ENCODE measurements at places on chromosomes 6 and 20. TPM values are rescaled to one million over a fixed set of nuclear protein-coding genes. Genes with fewer than 3 reads are reported as not detected.
A peak's percentile ranks its signal among the peaks of the same experiment; 100 is the strongest.

- H3K4me1 ChIP-seq = peaks cover 29% of the 10 kb centered on the region
- H3K27ac ChIP-seq = peak overlapping the region; percentile 51
- DNase-seq = no peak
- no peaks in the 10 kb centered on the region for H3K36me3 ChIP-seq
- H3K4me3 ChIP-seq = peak overlapping the region; percentile 82
Measured at GRCh38 chr6:157235600-157236039, 87.7 kb downstream of the TMEM242 start.

GRCh38 chr20:14220986-14221385 lies 116.4 kb downstream of the FLRT3 start:
- no peaks in the 10 kb centered on the region for H3K27me3 ChIP-seq
- no peak overlapping the region for H3K27ac ChIP-seq
- H3K4me3 ChIP-seq = no peak overlapping the region
- DNase-seq = no peak
- H3K4me1 ChIP-seq = peaks cover 14% of the 10 kb centered on the region
- H3K36me3 ChIP-seq = peaks cover 6% of the 10 kb centered on the region

- DNase-seq = no peak
- peaks cover 4% of the 10 kb centered on the region for H3K4me1 ChIP-seq
- no peak overlapping the region for H3K4me3 ChIP-seq
- peaks cover 45% of the 10 kb centered on the region for H3K36me3 ChIP-seq
- no peaks in the 10 kb centered on the region for H3K27me3 ChIP-seq
Measured at GRCh38 chr6:4895971-4896370, 107.9 kb downstream of the RPP40 start.

DNA sequence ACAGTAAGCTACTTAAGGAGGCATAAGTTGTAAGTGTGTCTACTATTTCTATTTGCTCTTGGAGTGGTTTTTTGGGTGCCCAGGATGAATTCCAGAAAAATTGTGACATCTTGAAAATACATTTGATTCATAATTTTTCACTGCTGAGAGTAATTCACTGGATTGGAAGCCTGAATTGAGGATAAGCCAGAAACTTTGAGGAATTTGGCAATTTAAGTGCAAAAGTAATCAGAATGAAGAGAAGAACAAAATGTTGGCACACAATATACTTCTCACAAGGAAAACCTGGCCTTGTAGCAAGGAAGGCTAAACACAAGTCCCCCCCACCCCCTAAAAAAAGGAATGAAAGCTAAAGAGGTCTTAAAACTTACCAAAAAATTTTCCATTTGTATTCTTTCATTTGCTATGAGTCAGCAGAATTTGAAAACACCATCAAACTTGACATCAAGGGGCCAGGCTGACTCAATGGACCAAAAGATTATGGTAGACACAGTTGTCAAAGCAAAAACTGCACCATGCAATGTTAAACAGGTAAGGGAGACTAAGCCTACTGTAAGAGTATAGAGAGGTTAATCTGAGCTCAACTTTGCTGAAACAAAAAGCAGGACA lies 840.0 kb downstream of the FRK start:
- peaks cover 1% of the 10 kb centered on the region for H3K27me3 ChIP-seq
- H3K4me3 ChIP-seq = no peak overlapping the region
- H3K4me1 ChIP-seq = no peaks in the 10 kb centered on the region
- H3K36me3 ChIP-seq = no peaks in the 10 kb centered on the region
- DNase-seq = no peak

DNA sequence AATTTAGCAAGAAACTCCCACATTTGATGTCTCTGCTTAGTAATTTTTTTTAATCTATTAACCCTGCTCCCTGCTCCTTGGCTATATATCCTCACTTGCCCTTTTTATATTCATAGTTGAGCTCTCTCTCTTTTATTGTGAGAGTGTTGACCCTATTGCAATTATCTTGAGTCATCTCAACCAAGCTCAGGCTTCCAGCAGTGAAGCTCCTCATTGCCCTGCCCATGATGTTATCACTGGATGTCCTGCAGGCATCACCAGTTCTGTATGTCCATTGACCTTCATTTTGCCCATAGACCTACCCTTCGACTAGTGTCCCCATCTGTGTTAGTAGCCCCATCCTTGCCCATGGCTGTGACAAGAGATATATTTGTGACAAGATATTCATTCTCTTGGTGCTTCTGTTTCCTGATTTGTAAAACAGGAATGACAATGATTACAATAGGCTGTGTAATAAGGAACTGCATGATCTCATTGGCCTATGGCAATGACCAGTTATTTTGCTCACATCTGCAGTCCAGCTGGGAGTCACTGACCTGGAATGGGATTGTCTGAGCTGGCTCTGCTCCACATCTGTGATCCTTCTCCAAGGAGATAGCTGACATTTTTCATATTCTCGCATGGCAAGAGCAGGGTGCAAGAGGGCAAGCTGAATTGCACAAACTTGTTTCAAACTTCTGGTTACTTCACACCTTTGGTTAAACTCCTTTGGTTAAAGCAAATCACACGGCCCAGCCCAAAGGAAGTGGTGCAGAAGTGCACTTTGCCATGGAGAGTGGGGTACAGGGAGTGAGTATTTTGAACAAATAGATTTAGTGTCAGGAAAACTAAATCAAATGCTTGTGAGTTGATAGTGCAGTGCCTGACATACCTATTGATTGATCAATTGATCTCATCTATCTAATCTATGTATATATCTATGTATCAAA lies 47.7 kb upstream of the CST5 start:
- no peaks in the 10 kb centered on the region for H3K36me3 ChIP-seq
- no peak overlapping the region for H3K4me3 ChIP-seq
- peaks cover 19% of the 10 kb centered on the region for H3K27me3 ChIP-seq
- H3K27ac ChIP-seq = no peak overlapping the region

GRCh38 chr20:22773344-22773743 lies 189.0 kb upstream of the FOXA2 start:
- DNase-seq = no peak
- H3K27me3 ChIP-seq = peaks cover 10% of the 10 kb centered on the region
- H3K4me3 ChIP-seq = no peak overlapping the region
- no peaks in the 10 kb centered on the region for H3K36me3 ChIP-seq
- H3K27ac ChIP-seq = no peak overlapping the region

- no peaks in the 10 kb centered on the region for H3K36me3 ChIP-seq
- H3K27ac ChIP-seq = no peak overlapping the region
- no peaks in the 10 kb centered on the region for H3K27me3 ChIP-seq
- H3K4me3 ChIP-seq = no peak overlapping the region
- H3K4me1 ChIP-seq = peaks cover 9% of the 10 kb centered on the region
Measured at GRCh38 chr6:5184218-5184617, 76.5 kb downstream of the LYRM4 start.

GRCh38 chr20:35020108-35020928 lies 64.7 kb downstream of the MYH7B start:
- H3K36me3 ChIP-seq = peaks cover 27% of the 10 kb centered on the region
- no peaks in the 10 kb centered on the region for H3K27me3 ChIP-seq
- H3K4me3 ChIP-seq = no peak overlapping the region
- DNase-seq = peak; percentile 16

DNA sequence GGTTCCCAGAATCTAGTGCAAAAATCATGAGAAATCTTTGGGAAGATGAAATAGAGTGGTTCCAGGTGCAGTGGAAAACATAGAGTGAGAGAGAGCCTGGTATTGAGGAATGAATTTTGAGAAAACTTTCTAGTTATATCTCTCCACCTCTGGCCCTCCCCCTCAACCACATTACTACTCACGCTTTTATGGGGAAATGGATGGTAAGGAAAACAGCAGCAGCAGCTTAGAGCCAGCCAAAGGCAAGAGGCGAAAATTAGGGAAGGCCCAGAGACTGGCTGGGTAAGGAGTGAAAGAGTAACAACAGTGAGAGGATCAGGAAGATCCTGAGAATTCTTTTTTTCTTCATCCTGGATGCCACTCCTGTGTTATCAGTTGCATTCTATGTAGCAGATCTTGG lies 187.9 kb upstream of the ECI2 start:
- H3K27me3 ChIP-seq = no peaks in the 10 kb centered on the region
- no peaks in the 10 kb centered on the region for H3K36me3 ChIP-seq
- H3K4me3 ChIP-seq = no peak overlapping the region
- no peak for DNase-seq

GRCh38 chr6:166351715-166352285 lies 9.5 kb upstream of the SFT2D1 start:
- no peak for DNase-seq
- peaks cover 17% of the 10 kb centered on the region for H3K36me3 ChIP-seq
- peaks cover 2% of the 10 kb centered on the region for H3K4me1 ChIP-seq
- peaks cover 16% of the 10 kb centered on the region for H3K27me3 ChIP-seq

GRCh38 chr6:21928827-21929226 lies 335.3 kb downstream of the SOX4 start:
- peak overlapping the region; percentile 65 for H3K27ac ChIP-seq
- H3K4me1 ChIP-seq = peaks cover 48% of the 10 kb centered on the region

DNA sequence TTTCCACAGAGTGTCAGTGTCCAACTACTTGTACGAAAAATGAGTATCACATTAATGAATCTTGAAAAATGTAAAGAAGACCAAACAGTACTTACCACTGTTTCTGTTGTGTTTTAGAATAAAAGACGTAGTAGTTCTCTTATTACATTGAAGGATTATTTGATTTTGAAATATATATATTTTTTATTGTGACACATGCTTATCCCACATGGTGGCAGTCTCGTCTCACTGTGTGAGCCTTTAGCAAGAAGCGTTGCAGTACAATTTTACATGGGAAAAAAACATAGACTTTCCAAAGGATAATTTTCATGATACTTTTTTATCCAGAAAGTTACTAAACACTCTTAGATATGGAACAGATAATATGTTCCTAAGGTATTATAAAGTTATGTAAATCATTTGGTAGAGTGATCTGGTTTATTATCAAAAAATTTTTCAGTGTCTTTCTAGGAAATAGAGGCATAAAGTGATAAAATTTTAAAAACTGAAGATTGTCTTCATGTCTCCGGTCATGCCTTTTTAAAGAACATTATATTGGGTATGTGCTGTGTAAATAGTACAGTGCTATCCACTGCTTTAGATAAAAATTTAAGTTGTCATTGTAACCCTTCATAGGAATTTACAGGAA lies 117.5 kb upstream of the SAMD5 start:
- no peaks in the 10 kb centered on the region for H3K27me3 ChIP-seq
- H3K36me3 ChIP-seq = no peaks in the 10 kb centered on the region
- DNase-seq = no peak

DNA sequence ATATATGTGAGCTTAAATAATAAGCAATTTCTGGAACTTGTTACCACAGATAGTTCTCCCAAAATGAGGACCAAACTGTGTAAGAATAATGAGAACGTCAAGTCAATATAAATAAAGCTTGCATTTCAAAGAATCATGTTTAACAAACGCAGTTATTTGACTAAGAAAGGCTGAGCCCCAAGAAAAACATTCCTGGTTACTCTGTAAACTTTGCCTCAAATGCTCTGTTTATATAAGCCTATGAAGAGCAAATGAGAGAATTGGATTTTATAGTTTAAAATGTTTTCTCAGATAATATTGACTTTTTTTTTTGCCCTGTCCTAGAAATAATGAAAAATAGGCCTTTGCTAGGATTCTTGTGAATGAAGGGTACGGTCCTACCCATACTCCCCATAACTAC lies 81.3 kb downstream of the C6orf52 start:
- H3K4me3 ChIP-seq = no peak overlapping the region
- H3K4me1 ChIP-seq = peaks cover 5% of the 10 kb centered on the region
- peaks cover 27% of the 10 kb centered on the region for H3K36me3 ChIP-seq
- H3K27me3 ChIP-seq = no peaks in the 10 kb centered on the region

GRCh38 chr6:1792989-1793388 lies 183.3 kb downstream of the FOXC1 start:
- no peaks in the 10 kb centered on the region for H3K27me3 ChIP-seq
- peaks cover 34% of the 10 kb centered on the region for H3K4me1 ChIP-seq

DNA sequence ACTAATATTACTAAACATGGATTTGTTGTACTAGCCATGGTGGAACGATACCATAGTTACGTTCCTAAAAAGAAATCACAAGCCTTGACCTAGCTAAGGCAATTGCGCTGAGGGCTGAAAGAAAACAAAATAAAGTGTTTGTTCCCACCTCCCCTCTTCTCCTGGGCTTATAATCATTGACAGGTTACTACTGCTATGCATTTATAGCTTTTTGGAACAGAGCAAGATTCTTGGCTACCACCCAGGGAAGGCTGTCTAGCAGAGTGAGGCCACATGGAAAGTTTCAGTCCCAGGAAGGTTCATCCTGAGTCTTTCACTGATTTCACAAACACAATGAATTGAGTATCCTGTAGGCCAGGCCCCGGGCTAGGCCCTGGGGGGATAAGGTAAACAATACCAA lies 84.6 kb downstream of the TMEM170B start:
- no peaks in the 10 kb centered on the region for H3K4me1 ChIP-seq
- no peak overlapping the region for H3K27ac ChIP-seq
- no peaks in the 10 kb centered on the region for H3K27me3 ChIP-seq
- H3K36me3 ChIP-seq = no peaks in the 10 kb centered on the region

GRCh38 chr6:21871831-21872230 lies 278.3 kb downstream of the SOX4 start:
- H3K36me3 ChIP-seq = peaks cover 41% of the 10 kb centered on the region
- peak overlapping the region; percentile 22 for H3K27ac ChIP-seq
- no peak for DNase-seq
- peaks cover 30% of the 10 kb centered on the region for H3K4me1 ChIP-seq
- H3K27me3 ChIP-seq = no peaks in the 10 kb centered on the region

DNA sequence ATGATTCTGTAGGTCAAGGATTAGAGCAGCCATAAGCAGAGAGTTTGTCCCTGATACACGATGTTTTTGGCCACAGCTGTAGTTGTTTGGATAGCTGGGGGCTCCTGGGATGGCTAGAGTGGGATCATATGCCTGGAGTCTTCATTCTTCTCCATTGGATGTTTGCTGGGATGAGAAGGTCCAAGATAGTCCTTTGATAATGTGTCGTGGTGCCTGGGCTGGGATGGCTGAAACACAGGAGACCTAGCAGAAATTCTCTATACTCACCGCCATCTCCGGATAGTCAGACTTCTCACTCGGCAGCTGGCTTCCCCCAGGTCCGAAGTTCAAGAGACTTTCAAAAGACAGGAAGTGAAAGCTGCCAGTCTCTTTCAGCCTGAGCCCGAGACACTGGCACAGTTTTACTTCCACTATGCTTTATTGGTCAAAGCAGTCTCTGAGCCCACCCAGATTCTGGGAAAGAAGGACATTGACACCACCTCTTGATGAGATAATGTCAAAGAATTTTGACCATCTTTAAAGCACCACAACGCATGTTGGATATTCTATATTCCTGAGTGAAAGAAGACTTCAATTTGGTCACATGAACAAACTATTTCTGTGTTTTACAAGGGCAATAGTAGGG lies 16.0 kb downstream of the MARCKS start:
- no peak overlapping the region for H3K27ac ChIP-seq
- DNase-seq = no peak
- H3K4me1 ChIP-seq = peaks cover 12% of the 10 kb centered on the region

- no peak for DNase-seq
- no peak overlapping the region for H3K27ac ChIP-seq
- no peaks in the 10 kb centered on the region for H3K27me3 ChIP-seq
- H3K36me3 ChIP-seq = peaks cover 5% of the 10 kb centered on the region
- H3K4me1 ChIP-seq = no peaks in the 10 kb centered on the region
- no peak overlapping the region for H3K4me3 ChIP-seq
Measured at GRCh38 chr20:15319439-15319838, 982.0 kb upstream of the FLRT3 start.

- H3K27me3 ChIP-seq = no peaks in the 10 kb centered on the region
- DNase-seq = no peak
- peaks cover 46% of the 10 kb centered on the region for H3K36me3 ChIP-seq
- no peaks in the 10 kb centered on the region for H3K4me1 ChIP-seq
- no peak overlapping the region for H3K4me3 ChIP-seq
Measured at GRCh38 chr6:53273370-53273769, 75.4 kb downstream of the ELOVL5 start.

GSTA3 gene
- not detected for total RNA-seq

UBD gene
- total RNA-seq = 0.50 TPM

LY6G5B gene
- total RNA-seq = 34.2 TPM

ARFGEF3 gene
- total RNA-seq = 6.1 TPM

HMGN3 gene
- 106 TPM for total RNA-seq

E2F1 gene
- total RNA-seq = 18.1 TPM

ANKEF1 gene
- 4.8 TPM for total RNA-seq

Data from mesothelial cell of epicardium (in vitro differentiated cells).